H9 (cell line): ENCODE measurements at places on chromosomes 7 and 10. TPM values are rescaled to one million over a fixed set of nuclear protein-coding genes. Genes with fewer than 3 reads are reported as not detected.

Gene OR6B1
- not detected in 2 replicates for total RNA-seq

Gene HKDC1
- total RNA-seq: 0.31 TPM in 1 of 2 replicates, not detected in the other

Gene CFAP46
- 2.9 and 3.1 TPM in 2 replicates for total RNA-seq

Gene TFPI2
- total RNA-seq: 3.8 and 4.4 TPM in 2 replicates

Gene RINT1
- 20.8 and 21.5 TPM in 2 replicates for total RNA-seq

DNA sequence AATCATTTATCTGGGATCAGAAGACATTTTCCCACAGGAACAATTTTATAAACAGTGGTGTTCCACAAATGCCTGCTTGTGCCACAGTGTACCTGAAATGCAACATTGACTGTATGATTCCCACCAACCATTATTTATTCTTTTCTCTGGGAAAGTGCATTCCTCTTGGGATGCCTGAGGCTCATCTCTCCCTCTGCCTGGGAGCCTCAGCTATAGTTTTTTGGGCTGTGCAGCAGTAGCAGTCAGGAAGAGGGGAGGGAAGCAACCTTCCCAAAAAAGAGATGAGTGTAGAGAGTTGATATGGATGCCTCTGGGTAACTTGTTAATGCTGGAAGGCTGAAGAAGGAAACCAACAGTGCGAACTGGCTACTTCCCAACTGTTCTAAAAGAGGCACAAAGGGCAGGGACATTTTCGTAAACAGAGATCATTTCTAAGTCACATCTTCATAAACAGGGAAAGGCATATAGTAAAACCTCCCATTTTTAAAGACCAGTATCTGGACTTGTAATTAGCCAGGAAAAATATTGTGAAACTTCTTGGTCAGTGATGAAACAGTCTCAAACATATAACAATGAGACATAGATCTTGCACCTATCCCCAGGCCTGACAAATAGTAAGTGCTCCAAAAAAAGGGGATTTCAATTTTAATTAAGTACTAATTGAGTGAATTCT is 1.4 kb upstream of the CALD1 start:
- H3K27me3 ChIP-seq: no peaks in the 10 kb centered on the region
- peaks cover 5% of the 10 kb centered on the region for H3K4me1 ChIP-seq
- H3K36me3 ChIP-seq: peaks cover 6% of the 10 kb centered on the region; the same call in 1 of the 3 replicates
- H3K4me3 ChIP-seq: no peak overlapping the region

DNA sequence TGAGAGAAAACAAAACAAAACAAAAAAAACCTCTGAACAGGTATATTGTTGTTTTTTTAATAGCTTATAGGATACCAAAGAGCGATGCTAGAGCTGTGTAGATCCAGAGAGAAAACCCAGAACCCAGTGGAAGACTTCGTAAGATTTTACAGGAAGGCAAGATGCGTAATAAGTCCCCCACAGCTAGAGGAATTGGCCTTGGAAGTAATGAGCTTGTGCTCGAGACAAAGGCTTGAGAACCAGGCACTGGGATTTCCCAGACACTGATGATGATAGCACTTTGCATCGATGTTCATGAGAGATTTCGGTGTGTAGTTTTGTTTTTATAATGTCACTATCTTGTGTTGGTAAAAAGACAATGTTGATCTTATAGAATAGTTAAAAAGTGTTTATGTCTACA is 821.5 kb upstream of the IGFBP3 start:
- no peaks in the 10 kb centered on the region; the same call in 1 of the 2 replicates for H3K4me1 ChIP-seq
- no peaks in the 10 kb centered on the region for H3K36me3 ChIP-seq
- no peaks in the 10 kb centered on the region for H3K27me3 ChIP-seq
- no peak overlapping the region for H3K4me3 ChIP-seq
- no peak for DNase-seq

GRCh38 chr7:27182861-27183681 is 2.0 kb downstream of the HOXA11 start:
- H3K27me3 ChIP-seq: peaks cover 96% of the 10 kb centered on the region
- no peak overlapping the region for H3K27ac ChIP-seq
- peaks cover 2% of the 10 kb centered on the region for H3K36me3 ChIP-seq
- no peak overlapping the region for H3K4me3 ChIP-seq
- DNase-seq: peak; percentile 71
